Neural cell (in vitro differentiated cells): ENCODE measurements at places on chromosomes 11 and 22. TPM values are rescaled to one million over a fixed set of nuclear protein-coding genes. Genes with fewer than 3 reads are reported as not detected.

The PYGM gene
- 0.14 and 0.43 TPM in 2 replicates for polyA plus RNA-seq

The GAS2 gene
- 2.5 and 8.0 TPM in 2 replicates for polyA plus RNA-seq

The WBP2NL gene
- not detected in 2 replicates for polyA plus RNA-seq

The DEPDC7 gene
- polyA plus RNA-seq, result 1.3 and 3.3 TPM in 2 replicates

The PDE2A gene
- 11.6 and 18.6 TPM in 2 replicates for polyA plus RNA-seq

The NXPE4 gene
- not detected in 2 replicates for polyA plus RNA-seq

The MAJIN gene
- not detected in 2 replicates for polyA plus RNA-seq

The RIN1 gene
- polyA plus RNA-seq, result 1.4 and 4.2 TPM in 2 replicates

The PRODH gene
- 0.08 and 0.31 TPM in 2 replicates for polyA plus RNA-seq

The INS gene
- polyA plus RNA-seq, result not detected in 2 replicates

The ZP1 gene
- 0.62 and 1.5 TPM in 2 replicates for polyA plus RNA-seq

The MUC6 gene
- not detected in 2 replicates for polyA plus RNA-seq

The C11orf87 gene
- 7.3 and 8.6 TPM in 2 replicates for polyA plus RNA-seq

The TRIM6 gene
- polyA plus RNA-seq, result not detected in 2 replicates
